Cortex of kidney (tissue), 1 donor: ENCODE measurements at places on chromosomes 13 and 19.

DNA sequence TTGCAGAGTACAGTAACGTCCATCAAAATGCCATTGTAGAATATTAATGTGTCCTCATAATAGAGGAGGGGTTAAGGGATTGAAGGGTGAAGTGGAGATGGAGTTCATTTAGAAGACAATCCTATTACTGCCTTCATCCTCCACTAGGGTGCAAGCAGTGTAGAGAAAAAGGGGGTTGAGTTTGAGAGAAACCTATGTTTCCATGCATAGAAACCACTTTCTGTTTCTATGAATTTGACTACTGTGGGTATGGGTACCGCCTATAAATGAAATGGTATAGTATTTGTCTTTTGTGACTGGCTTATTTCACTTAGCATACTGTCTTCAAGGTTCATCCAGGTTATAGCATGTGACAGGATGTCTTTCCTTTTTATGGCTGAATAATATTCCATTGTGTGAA lies 156.0 kb downstream of the GGACT start:
- no peak for DNase-seq

DNA sequence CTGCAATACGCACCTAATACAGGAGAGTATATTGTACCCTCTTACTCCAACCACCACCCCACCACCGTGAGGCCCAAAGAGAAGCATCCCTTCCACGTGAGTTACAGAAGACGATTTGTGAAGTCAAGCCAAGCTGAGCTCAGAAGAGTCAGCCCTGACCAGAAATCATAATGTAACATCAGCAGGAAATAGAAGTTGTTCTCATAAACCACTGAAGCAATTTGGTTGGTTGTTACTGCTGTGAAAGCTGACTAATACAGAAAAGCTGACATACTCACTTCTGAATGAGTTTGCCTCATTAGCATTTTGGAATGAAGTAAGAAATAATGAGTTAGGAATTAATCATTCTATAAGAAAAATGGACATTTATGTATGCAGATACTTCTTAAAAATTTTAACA lies 749.4 kb upstream of the SLC10A2 start:
- no peak for DNase-seq

DNA sequence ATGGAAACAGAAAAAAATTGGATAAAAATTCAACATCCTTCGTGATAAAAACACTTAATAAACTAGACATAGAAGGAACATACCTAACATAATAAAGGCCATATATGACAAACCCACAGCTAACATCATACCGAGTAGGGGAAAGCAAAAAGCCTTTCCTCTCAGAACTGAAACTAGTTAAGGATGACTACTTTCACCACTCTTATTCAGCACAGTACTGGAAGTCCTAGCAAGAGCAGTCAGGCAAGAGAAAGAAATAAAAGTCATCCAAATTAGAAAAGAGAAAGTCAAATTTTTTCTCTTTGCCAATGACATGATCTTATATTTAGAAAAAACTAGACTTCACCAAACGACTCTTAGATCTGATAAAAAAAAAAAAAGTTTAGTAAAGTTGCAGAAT lies 25.8 kb upstream of the SLC7A9 start:
- DNase-seq, result no peak

DNA sequence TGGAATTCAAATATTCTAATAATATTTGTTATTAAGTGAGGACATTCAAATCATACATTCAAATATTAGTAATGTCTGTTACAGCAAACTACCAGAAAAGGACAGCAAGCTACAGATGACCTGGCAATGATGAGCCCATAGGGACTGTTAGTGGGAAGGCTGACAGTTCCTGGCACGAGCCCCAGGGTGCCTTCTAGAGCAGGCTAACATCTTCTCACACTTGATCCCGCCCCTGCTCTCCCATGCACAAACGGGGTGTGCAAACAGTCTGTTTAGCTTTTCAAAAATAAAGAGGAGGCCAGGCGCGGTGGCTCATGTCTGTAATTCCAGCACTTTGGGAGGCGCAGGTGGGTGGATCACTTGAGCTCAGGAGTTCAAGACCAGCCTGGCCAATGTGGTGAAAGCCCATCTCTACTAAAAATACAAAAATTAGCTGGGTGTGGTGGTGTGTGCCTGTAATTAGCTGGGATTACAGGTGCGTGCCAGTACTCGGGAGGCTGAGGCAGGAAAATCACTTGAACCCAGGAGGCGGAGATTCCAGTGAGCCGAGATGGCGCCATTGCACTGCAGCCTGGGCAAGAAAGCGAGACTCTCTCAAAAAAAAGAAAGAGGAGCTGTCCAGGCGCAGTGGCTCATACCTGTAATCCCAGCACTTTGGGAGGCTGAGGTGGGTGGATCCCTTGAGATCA lies 9.6 kb upstream of the GARRE1 start:
- DNase-seq, result no peak

- no peak for DNase-seq
These were observed 3.7 kb downstream of the HRC start for GRCh38 chr19:49151267-49152118.
